ENCODE measurements at places on chromosomes 3 and 15.

GRCh38 chr15:36529296-36530011 is 50.0 kb upstream of the CDIN1 start:
- DNase-seq: no peak

DNA sequence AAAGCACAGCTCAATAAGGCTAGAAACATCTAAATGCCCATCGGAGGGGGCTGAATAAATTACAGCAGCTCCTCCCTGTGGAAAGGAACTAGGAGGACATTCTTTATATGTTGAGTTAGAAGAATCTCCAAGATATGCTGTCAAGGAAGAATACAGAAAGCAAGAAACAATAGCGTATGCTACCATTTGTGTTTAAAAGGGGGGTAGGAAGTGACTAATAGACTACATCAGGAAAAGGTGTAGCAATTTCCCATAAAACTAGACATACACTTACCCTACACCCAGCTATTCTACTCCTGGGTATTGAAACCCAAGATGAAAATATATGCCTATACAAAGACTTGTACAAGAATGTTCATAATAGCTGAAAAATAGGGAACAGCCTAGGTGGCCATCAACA is 21.6 kb downstream of the SEC61A1 start:
- no peak for DNase-seq

DNA sequence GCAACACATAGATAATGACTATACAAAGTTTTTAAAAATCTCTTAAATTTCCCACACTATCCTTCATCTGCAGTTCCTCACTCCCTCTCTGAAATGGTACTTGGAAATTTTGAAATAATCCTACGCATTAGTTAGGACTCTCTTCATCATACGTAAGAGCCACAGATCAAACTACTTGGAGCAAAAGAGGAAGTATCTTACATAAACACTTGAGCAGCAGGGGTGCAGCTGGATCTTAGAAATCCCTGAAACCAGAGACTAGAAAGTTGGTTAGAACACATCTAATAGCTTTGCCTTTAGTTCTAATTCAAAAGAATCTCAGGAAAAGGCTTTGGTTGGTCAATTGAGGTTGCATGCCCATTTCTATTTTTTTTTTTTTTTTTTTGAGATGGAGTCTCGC is 38.8 kb upstream of the ZNF445 start:
- no peak for DNase-seq

DNA sequence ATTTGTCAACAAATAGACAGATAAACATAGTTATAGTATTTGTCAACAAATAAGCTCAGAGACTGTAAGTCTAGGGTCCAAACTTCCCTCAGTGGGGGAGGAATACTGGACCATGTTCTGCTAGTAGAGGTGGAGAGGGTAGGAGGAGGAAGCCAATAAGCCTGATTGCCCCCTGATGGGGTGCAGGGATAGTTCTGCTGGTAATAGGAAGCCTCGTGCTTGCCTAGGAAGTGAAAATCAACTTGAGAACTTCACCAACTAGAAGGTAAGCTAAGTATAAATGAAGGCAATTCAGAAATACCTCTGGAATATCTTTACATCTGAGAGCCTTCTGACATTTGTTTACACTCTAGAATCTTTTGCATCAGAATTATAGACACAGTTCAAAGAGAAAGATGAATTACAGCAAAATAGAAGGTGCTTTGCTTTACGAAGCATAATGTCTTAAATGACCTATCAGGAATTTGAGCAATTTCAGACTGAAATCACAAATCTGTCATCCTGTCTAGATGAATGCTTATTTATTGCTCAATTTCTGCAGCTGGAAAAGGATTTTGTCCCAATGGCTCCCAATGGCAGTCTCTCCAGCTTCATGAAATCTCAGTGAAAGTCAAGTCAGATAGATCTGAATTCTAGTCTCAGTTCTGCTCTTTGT is 225.6 kb upstream of the TBC1D5 start:
- DNase-seq: no peak

DNA sequence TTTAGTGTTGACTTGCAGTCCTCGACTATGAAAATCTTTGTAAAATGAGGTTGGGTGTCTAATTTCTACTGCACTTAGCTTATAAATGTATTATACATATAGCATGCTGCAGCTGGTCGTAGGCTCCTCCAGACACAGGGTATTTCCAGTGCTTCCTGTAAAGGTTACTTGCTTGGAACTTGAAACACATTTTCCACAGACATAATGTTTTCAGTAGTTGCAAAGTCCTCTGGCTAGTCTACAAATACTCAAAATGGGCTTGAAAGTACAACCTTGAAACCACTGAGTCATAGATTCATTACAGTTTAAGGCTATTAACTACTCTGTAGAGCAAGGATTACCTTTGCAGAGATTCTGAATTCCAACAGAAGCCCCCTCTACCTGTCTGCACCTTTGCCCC is 464.1 kb downstream of the RAP2B start:
- no peak for DNase-seq

DNA sequence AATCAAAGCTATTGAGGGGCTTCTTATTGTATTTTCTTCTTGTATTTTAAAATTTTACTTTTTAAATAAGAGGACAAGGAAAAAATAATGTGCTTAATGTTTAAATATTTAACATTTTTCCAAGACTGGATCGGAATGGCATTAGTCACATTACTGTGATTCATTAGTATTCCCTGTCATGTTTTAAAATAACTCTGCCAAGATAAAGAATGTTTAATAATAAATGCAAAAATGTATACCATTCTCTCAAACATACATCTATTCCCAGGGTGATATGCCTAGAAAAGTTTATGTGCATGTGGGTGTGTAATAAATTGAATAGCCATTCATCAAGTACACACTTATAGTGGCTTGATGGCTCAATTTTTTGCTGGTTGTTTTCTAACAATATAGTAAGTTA is 936.1 kb downstream of the PLOD2 start:
- no peak for DNase-seq

DNA sequence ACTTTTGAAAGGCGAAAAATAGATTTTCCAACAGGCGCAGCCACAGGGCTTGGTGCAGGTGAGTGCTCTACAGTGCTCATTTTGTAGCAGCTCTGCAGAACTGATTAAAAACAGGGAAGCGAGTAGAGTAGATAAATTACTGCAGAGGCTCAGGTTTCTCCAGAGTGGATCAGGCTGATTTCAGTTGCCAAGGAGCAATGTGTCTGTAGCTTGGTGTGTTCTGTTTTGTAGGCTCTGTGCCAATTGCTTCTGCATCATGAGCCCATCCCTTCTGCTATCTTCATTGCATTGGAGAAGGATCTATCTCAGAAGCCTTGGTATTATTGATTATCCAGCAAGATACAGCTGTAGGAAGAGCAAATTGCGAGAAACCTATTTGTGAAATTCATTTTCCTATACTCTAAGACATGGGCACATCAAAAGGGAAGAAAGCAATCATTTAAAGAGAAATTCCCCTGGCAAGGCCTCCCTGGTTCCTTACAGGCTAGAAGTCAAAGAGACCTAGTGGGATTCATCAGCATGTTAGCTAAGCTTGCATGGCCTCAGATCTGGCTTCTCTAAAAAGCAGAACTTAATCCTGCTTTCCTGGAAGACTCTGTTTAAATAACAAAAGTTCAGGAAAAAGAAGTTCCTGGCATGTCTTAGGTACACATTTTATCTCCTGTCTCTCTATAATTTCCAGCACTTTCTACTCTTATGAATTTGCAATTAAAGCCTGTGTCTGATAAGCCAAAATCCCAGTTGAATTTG is 432.4 kb upstream of the ATP10A start:
- no peak for DNase-seq

DNA sequence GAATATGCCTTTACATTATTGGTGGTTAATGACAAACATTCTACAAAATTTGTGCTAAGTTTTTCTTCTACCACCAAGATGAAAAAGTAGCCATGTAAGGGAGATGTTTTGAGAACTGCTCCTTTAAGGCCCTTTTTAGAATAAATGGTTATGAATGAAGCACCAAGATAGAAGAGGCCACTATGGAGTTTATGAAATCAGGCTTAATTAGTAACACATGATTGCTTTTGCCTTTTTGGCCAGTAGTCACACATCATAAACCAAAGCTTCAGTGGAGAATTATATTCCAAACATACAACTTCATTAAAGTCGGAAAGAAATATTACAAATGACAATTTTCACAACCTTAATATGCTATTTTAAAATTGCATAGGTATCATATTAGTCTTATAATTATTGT is 331.7 kb downstream of the RBMS3 start:
- no peak for DNase-seq

- DNase-seq: no peak
Observed at GRCh38 chr15:71272932-71273331, 157.7 kb downstream of the THSD4 start.

DNA sequence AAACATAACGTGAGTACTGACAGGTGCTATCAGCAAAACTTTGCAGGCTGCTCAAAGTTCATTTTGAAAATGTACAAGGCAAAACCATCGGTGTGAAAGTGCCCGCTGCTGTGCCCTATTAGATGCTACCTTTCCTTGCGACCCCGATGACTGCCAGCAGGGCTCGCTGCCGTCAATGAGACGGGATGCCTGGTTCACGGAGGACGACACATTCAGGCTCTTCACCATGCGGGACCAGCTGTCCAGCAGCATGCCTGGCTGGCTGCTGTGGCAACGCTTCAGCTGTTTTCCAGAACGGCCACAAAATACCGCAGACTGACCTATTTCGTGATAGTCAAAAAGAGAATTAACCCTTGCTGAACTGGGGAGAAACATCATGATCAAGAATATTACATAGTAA is 92.7 kb upstream of the OCA2 start:
- DNase-seq: no peak

- no peak for DNase-seq
Observed at GRCh38 chr3:187208159-187208558, 10.9 kb downstream of the RTP1 start.

GRCh38 chr15:68277131-68277602 is 378 bp upstream of the FEM1B start:
- no peak for DNase-seq

- no peak for DNase-seq
Observed at GRCh38 chr15:33580526-33580925, 269.8 kb downstream of the RYR3 start.

DNA sequence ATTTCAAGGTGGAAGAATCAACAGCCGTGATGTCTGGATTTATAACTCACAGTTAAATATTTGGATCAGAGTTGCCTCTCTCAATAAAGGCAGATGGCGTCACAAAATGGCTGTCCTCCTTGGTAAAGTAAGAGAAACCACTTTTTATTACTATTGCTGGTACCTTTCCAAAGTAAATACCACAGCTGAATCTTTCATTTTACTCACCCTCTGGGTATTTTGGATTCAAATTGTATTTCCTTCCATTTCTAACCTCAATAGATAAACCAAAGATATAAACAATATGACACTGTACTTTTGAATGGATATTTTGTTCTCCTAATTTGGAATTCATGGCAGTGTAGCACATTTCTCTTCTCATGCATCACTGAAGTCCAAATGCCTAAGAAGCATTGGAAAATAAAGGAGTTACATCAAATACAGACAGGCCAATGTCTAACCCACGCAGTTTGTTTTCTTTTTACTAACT is 29.5 kb downstream of the KLHL24 start:
- no peak for DNase-seq

GRCh38 chr3:11724615-11725339 is 81.1 kb upstream of the VGLL4 start:
- no peak for DNase-seq

DNA sequence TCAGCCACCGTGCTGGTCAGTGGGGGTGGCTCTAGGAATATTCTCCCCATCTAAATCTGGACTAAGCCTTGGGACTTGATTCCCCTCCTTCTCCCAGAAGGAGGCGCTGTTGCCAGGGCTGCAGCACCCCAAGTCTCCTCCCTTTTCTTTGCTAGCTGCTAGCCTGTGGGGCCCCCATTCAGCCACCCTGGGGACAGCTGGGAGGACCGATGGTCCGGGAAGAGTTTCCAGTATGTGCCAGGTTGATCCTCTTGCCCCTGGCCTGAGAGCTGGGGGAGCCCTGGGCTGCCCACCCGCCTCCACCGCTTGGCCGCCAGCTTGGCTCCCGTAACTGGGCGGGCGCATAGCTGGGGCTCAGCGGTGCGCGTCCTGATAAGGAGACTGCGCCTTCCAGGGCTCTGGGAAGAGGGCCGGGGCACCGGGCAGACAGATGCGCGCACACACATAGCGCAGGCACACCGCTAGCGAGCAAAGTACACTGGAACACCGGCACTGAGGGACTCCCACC is 4.2 kb downstream of the SMAD6 start:
- no peak for DNase-seq

- DNase-seq: no peak
Observed at GRCh38 chr3:41224120-41224806, 25.0 kb downstream of the CTNNB1 start.

DNA sequence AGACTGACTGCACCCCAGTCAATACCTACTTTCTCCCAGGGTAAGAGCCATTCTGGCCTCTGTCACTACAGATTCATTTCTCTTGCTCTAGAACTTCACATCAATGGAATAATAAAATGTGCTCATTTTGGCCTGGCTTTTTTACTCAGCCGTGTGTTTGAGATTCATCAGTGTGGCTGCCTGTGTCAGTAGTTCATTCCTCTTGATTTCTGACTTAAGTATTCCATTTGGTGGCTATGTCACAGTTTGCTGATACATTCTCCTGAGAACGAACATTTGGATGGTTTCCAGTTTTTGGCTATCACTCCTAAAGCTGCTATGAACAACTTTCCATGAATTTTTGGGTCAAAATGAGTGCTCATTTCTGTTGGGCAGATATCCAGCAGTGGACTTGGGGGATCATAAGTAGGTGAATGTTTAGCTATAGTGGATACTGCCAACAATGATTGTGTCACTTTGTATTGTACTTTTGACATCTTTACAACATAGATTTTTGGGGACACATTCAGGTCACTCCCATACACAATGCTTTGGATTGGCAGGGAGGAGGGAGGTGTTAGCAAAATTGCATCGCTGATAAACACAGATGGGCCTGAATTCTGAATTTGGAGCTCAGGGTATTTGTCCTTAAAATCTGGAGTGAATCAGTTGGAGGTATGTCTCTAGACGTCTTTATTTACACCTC is 19.8 kb upstream of the FAM107A start:
- DNase-seq: no peak

DNA sequence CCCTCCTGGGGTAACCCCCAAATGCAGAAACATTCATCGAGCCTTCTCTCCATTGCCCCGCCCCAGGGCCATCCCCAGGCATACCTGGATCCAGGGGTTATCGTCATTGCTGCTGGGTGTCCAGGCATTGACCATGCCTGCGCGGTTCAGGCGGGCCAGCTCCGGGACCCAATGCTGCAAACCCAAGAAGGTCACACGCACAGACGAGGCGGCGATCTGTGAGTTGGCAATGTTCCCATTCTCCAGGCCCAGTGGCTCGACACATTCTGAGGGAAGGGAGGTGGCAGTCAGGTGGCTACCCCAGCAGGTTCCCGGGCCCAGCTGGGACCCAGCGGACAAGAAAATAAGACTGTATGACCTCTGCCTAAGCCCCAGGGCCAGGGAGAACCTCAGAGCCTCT is 6.1 kb downstream of the MFGE8 start:
- no peak for DNase-seq

- no peak for DNase-seq
Observed at GRCh38 chr15:98943051-98943508, 64.5 kb downstream of the PGPEP1L start.
